ELF-1 (cell line): ENCODE measurements at places on chromosomes 7 and 10.

GRCh38 chr7:101869026-101869900 lies 51.8 kb downstream of the CUX1 start:
- peak; percentile 79 for DNase-seq

- DNase-seq: no peak
Measured at GRCh38 chr10:126110489-126111180, 214.3 kb downstream of the FANK1 start.

- no peak for DNase-seq
Measured at GRCh38 chr10:47230957-47231356, 69.0 kb upstream of the GDF10 start.

DNA sequence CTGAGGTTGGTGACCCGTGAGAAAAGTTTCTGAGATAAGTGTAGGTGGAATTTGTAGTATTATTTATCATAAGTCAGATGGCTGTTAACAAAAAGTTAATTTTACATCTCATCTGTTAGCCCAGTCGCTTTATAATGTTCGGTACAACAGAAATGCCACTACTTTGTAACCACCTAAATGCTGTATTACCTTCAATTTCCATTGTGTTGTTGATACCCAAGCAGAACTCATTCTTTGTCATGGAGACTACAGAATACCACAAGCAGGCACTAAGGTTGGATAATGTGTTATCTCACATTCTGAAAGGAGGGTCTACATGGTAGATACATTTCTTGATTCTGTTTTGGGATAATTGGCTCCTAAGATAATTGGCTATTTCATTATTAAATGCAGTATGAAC lies 249.8 kb upstream of the KAT6B start:
- no peak for DNase-seq

- no peak for DNase-seq
Measured at GRCh38 chr7:3033136-3033535, 10.5 kb downstream of the CARD11 start.

DNA sequence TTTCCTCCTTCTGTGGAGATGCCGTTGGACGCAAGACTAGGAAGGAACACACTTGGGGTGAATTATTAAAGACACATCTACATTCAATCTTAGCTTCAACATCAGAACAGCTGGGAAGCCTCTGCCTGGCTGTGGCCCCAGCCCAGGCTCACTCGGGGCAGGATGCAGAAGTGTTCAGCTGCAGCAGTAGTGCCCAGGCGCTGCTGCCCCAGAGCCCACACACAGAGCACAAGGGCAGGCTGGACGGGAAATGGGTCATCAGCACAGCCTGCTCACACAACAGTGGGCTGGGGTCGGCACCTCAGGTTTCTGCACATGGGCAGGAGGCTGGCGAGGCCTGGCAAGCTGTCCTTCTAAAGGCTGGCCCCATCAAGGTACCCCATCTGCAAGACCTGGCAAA lies 42.5 kb downstream of the NOD1 start:
- DNase-seq: no peak

GRCh38 chr10:73854310-73854709 lies 20.0 kb downstream of the CAMK2G start:
- DNase-seq: no peak

DNA sequence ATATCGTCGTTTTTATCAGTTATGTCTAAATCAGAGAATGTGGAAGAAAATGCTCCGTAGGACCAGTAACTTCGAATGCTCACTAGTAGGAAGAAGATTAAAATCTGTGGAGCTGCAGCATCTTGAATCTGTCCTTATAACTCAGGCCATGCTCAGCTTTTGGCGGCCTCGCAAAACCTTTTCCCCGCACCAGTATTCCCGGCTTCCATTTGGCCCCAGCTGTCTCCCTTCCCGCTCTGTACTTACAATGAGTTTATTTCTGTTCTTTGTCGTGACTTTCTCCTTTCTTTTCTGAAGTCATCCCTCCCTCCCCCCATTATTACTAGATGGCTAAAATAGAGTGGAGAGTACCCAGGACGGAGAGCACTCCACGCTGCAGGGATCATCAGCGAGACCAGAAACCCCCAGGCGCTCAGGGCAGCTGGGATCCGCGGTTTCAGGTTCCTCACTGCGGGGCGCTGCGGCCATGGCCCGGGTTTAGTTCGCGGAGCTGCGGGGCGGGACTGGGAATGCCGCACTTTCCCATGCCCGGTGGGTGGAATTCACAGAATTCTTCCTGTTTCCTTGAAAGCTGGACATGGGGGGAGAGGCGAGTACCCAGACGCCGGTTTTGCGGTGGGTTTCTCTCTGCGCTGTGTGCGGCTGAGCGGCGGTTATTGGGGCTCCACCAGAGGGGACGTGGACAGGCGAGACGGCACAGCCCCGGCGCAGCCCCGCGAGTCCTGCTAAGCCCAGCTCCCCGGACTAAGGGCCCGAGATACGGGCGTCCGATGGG lies 183.5 kb downstream of the POM121L12 start:
- peak; percentile 85 for DNase-seq

- DNase-seq: no peak
Measured at GRCh38 chr7:112272921-112273561, 66.5 kb downstream of the ZNF277 start.

GRCh38 chr7:144384555-144385245 lies 18.8 kb downstream of the NOBOX start:
- DNase-seq: peak; percentile 60

DNA sequence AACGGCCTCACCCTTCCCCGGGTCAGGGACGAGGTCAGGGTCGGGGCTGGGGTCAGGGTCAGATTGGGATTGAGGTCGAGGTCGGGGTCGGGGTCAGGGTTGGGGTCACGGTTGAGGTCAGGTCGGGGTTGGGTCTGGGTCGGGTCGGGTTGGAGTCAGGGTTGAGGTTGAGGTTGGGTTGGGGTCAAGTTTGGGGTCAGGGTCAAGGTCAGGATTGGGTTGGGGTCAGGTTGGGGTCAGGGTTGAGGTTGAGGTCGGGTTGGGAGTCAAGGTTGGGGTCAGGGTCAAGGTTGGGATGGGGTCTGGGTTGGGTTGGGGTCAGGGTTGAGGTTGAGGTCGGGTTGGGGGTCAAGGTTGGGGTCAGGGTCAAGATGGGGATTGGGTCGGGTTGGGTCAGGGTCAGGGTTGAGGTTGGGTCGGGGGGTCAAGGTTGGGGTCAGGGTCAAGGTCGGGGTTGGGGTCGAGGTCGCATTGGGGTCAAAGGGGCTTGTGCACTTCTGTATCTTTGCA lies 131.4 kb downstream of the VIPR2 start:
- no peak for DNase-seq

GRCh38 chr10:26574783-26575182 lies 122.7 kb upstream of the PDSS1 start:
- no peak for DNase-seq

DNA sequence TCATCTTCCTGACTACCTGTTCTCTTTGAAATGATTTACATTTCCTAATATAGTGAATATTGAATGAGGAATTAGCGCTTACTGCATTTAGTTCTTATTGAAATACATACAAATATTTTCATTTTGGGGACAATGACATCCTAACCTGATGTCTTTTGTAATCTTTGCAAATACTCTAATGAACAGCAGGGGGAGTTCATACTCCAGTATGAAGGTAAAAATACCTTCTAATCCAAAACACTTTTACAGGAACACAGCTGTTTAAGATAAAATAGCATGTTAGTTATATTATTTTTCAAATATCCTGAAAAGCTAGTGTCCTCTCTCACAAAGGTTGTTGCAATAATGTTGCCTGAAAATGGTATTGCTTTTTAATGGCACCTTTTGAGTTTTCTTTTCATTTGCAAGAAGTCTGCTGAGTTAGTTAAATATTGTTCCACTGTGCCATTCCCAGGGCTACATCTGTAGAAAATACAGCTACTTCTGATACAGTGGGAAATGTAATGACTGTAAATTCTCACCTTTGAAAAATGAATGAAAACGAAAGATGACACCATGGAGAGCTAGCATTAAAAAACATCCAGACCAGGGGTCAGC lies 400.0 kb downstream of the PHF14 start:
- no peak for DNase-seq

- DNase-seq: no peak
Measured at GRCh38 chr7:155341463-155341983, 43.8 kb downstream of the INSIG1 start.

DNA sequence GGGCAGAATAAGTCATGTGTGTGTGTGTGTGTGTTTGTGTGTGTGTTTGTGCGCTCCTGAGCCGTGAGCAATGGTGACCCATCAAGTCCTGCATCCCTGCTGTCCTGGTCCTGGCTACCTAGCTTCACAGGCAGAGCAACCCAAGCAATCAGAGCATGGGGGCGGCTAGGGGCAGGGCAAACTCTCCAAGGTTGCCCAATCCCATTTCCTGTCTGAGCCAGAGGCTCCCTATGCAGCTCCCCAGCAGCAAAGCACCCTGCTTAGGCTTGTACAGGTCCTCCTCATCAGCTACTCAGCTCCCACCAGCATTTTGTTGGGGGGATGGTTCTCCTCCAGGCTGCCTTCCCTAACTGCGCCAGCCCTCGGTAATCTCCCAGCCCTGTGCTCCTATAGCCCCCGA lies 31.1 kb upstream of the CRHR2 start:
- DNase-seq: no peak

DNA sequence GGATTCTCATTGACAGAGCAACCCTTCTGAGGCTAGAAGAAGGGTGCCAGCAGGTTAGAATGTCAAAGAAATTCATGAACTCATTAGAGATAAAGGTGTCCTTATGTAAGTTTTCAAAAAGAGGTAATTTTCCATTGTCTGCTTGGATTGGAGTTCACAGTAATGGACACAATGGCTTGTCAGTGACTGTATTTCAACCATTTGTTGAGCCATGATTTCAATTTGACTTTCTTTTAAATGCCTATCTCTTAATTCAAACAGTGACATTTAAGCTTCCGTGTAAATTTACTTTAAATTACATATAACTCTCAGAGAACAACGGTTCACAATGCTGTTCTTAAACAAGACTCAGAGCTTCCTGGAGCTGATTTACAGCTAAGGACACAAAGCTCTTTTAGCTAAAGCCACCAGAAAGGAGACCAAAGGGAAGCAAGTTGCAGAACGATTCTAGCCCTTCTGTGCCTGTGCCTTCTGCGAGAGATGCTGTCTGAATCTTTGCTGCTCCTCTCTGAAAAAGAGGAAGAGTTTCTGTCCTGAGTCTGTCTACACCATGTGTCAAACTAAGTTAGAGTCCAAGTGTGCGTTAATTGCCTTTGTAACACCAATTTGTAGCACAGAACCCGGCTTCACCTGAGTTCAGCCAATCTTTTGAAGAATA lies 42.2 kb upstream of the PFKP start:
- DNase-seq: no peak

DNA sequence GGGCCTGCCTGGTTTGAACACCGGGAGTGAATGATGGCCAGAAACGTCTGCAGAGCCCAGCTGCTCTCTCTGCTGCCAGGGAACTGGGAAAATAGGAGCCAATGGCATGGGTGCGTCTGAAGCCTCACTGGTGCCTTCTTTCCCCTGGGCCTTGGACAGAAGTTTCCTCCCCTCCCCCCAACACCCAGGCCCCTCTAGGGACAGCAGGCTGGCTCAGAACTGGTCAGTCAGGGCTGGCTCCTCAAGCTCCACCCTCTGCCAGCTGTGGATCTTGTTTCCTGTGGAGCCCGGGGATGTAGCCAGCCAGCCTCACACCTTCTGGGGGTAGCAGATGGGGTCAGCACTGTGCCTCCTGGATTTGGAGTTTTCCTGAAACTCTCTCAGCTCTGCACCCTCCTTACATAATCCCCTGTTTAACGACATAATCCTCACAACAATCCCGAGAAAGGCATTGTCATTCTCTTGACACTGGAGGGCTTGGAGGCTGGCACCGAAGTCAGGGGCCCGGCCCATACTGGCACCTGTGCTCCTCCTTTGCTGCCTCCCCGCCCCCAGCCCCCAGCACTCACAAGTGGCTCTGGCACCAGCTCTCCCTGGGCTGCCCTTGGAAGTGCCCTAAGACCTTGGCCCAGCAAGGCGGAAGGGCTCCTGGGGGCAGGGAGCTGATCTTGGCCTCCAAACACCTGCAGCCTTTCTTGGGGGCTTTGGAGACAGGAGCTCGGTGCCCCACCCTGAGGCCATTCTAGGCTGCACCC lies 5.7 kb downstream of the LDB3 start:
- no peak for DNase-seq

- no peak for DNase-seq
Measured at GRCh38 chr7:131830681-131831080, 274.3 kb upstream of the PODXL start.

DNA sequence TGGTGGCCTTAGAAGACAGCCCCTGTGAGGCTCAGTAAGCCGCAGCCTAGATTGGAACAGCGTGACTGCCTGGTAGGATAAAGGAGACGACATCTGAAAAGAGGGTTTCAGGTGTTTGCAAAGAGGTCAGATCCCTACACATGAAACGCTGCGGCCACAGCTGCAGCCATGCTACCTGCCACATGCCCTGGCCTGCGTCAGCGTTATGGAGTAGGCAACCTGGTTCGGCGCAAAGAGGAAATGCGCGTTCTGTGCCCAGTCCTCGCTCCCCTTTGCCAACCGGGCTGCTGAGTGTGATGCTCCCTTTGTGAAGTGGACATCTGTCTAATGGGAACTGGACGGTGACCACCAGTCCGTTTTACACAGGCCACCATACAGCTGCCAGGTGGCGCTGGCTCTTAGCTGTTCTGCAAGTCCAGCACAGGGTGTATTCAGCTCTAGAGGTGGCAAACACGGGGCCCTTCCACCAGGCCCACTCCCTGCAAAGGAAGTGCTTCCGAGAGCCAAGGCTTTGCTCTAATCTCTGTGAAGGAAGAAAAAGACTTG lies 160.3 kb downstream of the CELF2 start:
- peak; percentile 22 for DNase-seq

DNA sequence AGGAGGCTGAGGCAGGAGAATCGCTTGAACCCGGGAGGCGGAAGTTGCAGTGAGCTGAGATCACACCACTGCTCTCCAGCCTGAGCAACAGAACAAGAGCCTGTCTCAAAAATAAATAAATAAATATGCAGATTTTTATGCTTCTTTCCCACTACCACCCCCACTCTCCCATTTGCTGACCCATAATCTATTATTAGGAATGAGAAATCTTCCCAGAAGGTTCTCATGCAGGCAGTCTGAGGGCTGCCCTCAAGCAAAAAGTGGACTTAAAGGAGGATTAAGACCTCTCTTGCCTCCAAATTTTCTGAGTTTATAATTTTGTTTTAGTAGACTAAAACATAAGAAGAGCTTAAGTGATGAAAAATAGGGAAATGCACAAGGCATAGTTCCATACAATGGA lies 85.2 kb upstream of the TOMM7 start:
- no peak for DNase-seq

DNA sequence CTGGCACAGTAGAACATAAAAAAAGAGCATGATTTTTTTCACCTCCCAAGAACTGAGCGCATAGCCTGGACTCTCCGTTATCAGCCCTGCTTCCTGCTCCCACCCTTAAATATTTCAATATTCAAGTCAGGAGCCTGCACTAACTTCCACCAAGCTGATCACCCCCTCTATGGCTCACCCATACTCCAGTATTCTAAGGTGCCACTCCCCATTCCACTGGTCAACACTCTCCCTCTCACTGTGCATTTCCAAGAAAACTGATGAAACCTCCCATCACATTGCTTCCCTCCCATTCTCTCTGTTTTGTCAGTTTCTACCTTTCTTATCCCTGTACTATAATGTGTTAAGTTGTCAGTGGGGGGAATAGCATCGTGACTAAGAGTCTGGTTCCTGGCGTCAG lies 95.0 kb upstream of the C7orf33 start:
- DNase-seq: no peak

GRCh38 chr7:50397971-50398324 lies 52.2 kb downstream of the FIGNL1 start:
- DNase-seq: no peak
